PC-3 (cell line): ENCODE measurements at places on chromosomes 3 and 15. TPM values are rescaled to one million over a fixed set of nuclear protein-coding genes. Genes with fewer than 3 reads are reported as not detected.

DNA sequence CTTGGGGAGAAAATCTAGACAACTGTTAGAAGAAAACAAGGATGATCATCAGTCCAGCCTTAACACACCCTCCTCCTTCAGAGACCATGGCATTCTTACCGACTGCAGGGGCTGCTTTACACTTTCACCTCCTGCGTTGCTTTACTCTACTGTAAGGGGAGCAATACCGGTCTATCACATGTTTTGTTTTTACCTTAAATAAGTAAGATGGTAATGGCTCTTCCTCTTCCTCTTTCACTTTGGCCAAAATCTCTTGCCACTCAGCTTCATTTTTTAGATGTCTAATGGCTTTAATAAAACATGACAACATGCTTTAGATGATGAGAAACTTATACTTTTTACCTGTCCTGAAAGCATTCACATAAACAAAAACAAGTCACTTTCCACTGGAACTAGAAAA lies 33.4 kb upstream of the STIMATE start:
- no peak for DNase-seq

DNA sequence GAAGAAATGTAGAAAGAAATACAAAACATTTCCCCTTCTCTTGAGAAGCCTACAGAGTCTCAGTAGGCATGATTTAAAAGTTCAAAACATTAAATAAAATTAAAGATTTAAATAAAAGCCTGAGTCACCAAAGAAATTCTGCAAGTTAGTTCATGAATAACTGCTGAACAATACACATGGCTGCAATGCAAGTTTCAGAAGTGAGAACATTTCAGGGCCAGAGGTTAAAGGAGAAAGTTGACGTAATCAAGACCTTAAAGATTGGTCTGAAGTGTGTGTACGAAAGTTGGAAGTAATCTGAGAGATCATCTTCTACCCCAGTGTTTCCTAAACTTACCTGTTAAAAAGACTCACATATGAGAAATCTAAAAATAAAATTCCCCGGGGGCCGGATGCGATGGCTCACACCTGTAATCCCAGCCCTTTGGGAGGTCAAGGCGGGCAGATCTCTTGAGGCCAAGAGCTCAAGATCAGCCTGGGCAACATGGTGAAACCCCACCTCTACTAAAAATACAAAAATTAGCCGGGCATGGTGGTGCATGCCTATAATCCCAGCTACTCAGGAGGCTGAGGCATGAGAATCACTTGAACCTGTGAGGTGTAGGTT lies 108.7 kb upstream of the PHLDB2 start:
- no peak for DNase-seq

DNA sequence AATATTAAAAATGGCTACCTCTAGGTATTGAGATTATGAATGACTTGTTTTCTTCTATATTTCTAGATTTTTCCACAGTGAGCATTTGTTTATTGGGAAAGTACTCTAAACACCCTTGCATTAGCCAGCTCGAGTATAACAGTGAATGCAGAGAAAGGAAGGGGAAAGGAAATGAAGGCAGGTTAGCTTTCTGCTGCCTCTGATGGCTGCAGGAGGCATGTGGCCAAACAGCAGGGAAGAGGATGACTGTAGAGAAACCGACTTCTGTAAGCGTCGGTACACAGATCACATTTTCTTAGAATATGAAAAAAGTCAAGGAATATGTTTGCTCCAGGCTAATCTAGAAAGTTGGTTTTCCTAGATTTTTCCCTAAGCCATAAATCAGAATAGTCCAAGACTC lies 19.8 kb downstream of the GNB5 start:
- DNase-seq = no peak

- no peak for DNase-seq
Measured at GRCh38 chr3:179133575-179133974, 14.6 kb upstream of the PIK3CA start.

DNA sequence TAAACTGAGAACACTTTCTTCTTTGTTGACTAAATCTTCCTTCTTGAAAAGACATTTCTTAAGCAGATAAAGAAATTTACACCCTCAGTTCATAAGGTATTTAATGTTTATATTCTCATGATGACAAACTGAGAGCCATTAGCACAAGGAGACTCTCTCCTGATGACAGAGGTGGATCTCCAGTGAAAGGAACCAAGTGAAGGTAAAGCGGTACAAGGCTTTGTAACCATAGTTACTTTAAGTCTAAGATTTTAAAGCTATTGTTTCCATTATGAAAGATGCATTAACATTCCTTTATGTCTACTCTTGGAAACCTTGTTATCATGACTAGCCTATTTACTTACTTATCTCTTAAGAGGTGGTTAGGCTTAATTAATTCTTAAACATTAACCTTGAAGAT lies 737.1 kb downstream of the MECOM start:
- DNase-seq = no peak

DNA sequence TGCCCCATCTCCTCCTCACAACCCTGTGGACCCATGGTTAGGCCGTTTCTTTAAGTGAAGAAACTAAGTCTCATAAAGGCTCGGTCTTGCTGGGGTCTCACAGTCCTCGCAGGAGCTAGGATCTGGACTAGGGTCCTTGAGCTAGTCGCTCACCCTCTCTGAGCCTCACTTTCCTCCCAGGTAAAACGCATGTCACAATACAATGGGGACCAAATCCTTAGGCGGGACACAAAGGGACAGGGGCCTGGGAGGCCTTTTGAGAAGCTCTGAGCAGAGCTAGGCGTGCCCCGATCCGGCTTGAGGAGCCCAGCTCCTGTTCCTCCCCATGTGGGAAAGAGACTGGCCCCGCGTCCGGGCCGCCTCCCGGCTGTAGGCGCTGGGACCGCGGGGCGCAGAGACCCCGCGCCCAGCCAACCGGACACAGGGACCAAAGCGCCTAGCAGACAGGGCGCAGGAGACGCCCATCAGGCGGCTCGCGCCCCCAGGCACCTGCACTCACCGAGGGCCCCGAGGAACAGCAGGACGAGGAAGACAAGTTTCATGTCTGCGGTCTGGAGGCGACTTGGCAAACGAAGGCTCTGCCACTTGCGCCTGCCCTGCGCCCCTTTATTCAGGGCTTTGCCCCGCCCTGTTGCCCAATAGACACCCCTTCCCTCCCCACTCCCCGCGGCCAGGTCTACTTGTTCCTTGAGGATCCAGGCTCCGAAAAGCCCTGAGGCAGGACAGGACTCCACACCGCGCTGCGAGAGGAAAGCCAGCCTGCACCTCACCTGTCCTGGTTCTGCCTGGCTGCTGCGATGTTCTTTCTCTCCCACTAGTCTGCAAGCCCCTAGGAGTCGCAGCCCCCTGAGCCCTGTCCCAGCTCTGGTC lies at the start of gene LTF:
Gene LTF, minus strand, starts transcription at position 580 of the 870 bp plus-strand sequence. Its CDS starts 38 bp downstream, at position 542.
- DNase-seq = no peak

Gene ITIH4
- total RNA-seq = 0.80 TPM in 1 of 2 replicates, not detected in the other

GRCh38 chr3:197404754-197405153 lies 106.3 kb upstream of the DLG1 start:
- no peak for DNase-seq

Gene CLEC3B
- total RNA-seq = 1.8 TPM in 1 of 2 replicates, not detected in the other

DNA sequence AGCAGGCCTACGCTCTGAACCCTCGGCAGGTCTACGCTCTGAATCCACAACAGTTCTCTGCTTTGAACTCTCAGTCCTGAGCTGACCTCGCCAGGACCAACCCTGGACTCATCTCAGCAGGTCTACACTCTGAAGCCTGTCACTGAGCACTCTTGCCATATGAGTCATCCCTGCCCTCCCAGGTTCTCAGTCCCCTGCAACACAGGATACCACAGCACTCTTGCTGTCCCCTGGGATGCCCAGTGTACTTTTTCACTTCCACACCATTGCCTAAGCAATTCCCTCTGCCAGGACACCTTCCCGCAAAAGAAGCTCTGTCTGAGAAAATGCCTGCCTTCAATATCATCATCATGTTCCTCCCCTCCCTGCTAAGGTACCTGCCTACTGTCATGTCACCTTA lies 42.0 kb downstream of the NUP210 start:
- DNase-seq = no peak

GRCh38 chr15:79608066-79608864 lies 176.1 kb downstream of the MINAR1 start:
- no peak for DNase-seq

Gene CXCR6
- total RNA-seq = not detected in 2 replicates

Gene NR1I2
- 0.04 TPM in 1 of 2 replicates, not detected in the other for total RNA-seq

DNA sequence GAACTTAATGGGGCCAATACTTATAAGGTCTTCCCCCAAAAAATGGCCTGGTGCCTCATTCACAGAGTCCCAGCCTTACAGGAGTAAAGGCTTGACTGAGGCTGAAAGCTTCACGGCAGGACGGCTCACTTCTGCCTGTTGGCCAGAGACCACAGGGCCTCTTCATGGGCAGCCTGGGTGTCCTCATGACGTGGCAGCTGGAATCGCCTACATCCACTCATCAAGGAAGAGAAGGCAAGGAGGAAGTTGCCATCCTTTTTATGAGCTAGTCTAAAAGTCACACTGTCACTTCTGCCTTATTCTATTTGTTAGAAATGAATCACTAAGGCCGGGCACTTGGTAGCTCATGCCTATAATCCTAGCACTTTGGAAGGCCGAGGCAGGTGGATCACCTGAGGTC lies 89.3 kb upstream of the DGKG start:
- DNase-seq = peak; percentile 52

DNA sequence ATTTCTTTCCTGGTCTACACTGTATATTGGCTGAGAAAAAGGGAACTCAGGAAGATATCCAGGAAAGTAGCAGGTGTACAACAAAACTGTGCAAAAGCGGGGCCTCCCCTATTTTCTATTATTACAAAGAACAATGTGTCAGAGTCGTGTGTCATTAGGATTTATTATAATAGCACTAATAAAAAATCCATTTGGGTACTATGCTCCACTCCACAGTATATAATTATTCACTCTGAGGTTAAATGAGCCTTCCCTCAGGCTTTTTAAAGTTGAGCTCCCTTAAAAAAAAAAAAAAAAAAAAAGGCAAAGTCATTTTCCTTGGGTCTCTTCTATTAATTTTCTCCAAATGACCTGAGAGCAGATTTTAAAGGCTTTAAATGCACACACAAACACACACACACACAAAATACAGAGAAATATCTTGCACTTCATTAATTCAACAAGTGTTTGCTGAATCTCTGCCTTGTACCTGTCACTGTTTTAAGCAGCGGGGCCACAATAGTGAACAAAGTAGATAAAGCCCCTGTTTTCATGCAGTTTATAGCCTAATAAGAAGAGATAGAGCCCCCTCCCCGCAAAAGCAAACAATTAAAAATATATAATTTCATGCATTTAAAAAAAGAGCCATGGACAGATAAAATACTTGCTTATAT lies 1.3 kb upstream of the DPP8 start:
- no peak for DNase-seq

Gene MYH15
- total RNA-seq = 2.4 and 2.8 TPM in 2 replicates

Gene TM4SF4
- total RNA-seq = 0.23 and 0.40 TPM in 2 replicates

GRCh38 chr3:140088513-140088912 lies 153.5 kb downstream of the CLSTN2 start:
- DNase-seq = no peak

Gene GTF2E1
- 10.7 and 15.2 TPM in 2 replicates for total RNA-seq

GRCh38 chr15:83123529-83123928 lies 16.1 kb downstream of the TM6SF1 start:
- no peak for DNase-seq

DNA sequence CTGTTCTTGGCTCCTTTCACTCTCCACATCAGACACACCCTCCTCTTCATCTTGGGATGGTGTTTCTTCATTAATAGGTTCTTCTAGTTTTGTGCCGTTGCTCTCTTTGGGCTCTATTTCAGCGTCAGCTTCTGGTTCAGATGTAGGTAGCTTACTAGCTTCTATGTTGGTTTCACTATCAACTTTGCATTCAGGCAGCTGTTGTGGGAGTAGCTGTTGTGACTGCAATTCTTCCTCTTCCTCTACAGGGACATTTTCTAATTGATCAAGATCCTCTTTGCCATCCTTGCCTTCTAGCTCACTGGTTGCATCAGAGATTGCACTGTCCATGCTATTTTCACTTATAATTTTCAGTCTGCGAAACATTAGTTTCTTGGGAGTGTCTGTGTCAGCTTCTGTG lies 80.1 kb downstream of the SETD2 start:
- no peak for DNase-seq

DNA sequence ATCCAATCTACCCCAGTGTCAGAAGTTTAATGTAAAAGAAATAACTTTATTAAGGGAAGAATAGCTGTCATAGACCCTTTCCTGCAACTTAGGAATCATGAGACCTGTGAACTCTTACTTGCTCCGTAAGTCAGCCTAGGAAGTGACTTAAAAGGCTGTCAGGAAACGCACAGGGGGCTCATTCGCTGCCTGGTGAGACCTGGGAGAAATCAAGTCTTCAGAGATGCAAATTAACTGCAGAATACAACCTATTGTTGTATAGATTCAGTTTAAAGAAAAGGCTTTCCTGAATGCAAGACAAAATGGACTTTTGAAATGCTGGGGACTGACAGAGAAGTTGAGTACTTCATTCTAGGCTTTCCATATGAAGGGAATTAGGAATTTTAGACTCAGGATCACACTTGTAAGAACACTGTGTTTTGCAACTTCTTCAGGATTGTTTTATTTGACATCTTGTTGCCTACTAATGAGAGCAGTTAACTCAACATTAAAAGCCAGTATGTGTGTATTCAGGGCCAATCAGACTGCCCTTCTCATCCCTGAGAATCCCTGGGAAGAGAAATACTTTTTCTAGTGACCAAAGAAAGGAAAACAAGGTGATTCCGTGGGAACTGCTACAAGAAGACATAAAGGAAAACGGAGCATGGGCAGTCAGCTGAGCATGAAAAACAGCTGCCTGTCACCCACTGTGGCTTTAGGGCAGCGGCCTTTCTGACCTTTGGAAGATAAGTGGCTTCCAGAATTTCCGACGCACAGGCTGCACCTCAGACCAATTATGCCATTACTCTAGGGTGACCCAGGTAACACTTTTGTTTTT lies 18.5 kb upstream of the DPPA4 start:
- DNase-seq = no peak
